ENCODE measurements at places on chromosomes 7 and 10.

DNA sequence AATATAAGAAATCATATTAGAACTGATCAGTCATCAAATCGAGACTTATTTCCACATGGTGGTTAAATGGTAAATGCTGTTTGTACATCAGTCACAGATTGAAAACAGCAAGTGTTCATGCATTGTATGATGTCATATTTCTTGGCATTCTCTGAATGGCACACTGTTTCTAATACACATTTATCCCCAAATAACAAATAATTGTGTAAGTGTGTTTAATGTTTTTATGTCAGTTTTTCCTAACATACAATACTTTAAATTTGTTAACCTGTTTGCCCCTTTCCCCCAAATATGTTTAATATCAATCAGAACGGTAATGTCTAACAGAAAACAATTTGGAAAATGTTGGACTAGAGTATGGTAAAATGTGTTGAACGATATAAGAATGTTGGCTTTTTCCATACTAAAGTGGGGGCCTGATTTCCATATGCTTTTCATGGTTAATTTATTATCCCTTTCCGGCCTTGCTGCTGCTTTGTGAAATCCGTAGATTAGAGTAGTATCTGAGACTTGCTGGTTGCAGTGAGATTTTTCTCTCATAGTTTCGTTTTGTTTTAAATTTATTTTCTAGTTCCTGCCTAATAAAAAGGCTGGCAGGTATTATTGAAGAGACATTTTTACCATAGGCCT is 23.7 kb downstream of the RAB18 start:
- no peak for DNase-seq

DNA sequence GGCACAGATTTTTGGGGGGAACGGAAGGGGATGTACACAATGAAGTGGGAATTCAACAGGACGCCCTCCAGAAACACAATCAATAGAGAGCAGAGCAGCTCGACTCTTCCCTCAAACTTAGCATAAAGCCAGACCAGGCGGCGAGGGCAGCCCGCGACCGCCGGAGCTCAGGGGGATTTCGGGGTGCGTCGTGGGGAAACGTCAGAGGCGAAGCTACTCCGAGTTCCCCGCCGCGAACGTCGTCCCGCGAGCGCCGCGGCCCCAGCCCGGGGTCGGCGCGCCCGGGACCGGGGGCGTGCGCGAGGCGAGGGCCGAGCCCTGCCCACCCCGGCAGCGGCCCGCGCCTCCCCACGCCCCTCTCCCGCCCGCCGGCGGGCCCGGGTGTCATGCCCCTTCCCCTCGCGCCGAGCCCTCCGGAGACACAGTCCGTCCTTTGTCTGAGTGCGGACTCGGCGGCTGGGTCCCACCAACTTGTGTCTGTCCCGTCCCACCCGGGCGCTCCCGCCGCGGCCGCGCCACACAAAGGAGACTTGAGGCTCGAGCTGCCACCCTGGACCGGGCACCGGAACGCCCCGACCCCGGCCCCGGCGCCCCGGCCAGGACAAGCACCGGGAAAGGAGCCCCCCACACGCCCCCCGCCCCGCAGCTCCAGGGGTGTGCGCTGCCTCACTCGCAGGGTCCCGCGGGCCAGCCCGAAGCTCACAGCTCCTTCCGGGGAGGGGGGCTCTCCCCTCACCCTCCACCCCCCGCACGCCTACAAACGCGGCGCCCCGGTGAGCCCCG is 634 bp downstream of the EZH2 start:
- no peak for DNase-seq

- DNase-seq, result no peak
Measured at GRCh38 chr10:111996103-111996502, 187.5 kb downstream of the GPAM start.

- no peak for DNase-seq
Measured at GRCh38 chr7:159006610-159007130, 138.0 kb downstream of the VIPR2 start.

DNA sequence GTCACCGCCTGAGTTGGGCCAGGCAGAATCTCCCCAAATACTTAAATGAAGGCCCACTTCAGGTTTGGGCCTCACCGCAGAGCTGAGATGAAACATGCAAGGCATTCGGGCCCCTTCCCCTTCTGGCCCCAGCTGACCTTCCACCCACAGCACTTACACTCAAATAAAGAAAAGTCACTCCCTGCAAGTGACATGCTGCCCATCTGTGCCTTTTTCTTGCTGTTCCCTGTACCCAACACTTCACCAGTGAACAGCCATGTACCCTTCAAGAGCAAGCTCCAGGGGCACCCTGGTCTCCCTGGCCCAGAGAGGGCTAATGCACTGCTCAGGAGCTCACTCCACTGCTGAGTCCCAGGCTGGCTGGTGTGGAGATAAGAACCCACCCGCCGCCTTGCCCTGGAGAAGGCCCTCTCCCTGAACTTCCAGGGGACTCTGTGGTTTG is 40.7 kb downstream of the ZCCHC24 start:
- no peak for DNase-seq

DNA sequence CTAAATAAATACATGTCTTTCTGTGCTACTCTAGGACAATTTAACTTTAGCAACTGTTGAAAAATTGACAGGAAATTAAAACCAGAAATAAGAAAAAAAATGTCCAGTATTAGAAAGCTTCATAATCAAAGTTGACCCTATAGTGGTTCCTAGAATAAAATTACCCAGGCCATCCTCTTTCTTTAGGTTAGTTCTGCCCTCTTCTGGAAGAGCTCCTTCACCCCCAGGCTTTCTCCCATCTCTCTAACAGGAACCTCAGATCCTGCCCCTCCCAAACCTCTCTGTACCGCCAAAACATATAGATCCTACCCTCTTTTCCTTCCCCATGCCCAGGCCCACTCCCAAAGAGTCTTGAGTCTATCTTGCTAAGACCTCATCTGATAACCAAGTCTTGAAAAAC is 159.4 kb upstream of the CDK1 start:
- DNase-seq, result no peak

DNA sequence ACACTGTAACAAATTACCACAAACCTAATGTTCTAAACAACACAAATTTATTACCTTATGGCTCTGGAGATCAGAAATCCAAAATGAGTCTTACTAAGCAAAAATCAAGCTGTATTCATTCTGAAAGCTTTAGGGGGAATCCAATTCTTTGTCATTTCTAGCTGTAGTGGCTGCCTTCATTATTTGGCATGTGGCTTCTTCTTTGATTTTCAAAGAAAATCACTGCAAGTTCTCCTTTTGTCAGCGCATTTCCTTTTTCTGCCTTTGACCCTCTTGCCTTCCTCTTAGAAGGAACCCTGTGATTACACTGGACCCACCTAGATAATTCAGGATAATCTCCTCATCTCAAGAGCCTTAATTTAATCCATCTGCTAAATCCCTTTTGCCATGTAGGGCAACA is 36.9 kb downstream of the ZPBP start:
- DNase-seq, result no peak

DNA sequence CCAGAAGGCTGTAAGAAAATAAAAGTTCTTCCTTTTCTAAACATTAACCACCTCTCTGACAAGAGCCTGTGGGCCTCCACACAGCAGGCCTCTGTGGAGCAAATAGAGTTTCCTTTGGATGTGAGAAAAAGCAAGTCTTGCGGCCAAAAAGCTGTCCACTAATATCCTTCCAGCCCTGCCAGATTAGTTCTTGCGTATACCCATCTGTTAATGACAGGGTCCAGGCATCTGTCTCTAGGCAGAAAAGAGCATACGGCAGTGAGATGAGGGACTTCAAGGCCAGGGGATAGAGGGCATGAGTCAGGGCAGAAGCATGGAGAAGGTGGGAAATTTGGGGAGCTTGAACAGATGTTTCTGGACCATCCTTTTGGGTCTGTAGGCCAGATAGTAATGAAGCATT is 164.9 kb downstream of the NSUN6 start:
- no peak for DNase-seq

GRCh38 chr10:91743465-91743864 is 54.8 kb upstream of the TNKS2 start:
- no peak for DNase-seq

GRCh38 chr10:12448340-12448728 is 99.0 kb downstream of the CAMK1D start:
- no peak for DNase-seq

GRCh38 chr10:87979847-87980246 is 116.4 kb downstream of the PTEN start:
- no peak for DNase-seq

- no peak for DNase-seq
Measured at GRCh38 chr7:31263338-31263737, 77.2 kb downstream of the NEUROD6 start.

GRCh38 chr10:69994262-69994661 is 58.4 kb upstream of the MACROH2A2 start:
- no peak for DNase-seq

GRCh38 chr10:24229909-24230308 is 21.0 kb downstream of the KIAA1217 start:
- DNase-seq, result no peak

DNA sequence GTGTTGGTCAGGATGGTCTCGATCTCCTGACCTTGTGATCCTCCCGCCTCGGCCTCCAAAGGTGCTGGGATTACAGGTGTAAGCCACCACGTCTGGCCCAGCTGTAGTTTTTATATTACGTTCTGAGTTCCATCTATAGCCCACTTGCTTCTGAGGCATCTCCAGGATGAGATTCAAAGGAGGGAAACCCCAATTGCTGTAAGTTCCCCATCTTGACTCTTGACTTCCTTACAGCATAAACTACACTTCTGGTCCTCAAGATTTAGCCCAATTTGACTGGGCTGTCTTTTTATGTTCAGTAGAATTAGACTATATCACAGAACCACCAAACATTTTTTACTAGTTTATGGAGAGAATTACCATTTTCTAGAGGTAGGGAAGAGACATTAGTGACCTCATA is 44.3 kb downstream of the CCM2 start:
- no peak for DNase-seq

DNA sequence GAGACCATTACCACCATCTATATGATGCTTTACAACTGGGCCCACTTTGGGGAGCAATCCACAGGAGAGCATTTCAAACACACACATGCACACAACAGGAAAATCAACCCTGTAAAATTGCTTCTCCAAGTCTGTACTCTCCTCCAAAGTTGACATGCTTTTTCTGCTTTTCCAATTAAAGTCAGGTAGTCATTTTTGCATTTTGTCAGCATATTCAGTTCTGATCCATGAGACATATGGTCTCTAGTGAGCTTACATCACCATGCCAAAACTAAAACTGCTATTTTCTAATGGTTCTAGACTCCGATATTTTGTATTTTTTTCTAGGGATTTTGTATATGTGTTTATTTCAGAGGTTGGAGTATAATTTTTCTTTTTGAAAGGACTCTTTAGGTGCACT is 373.5 kb upstream of the LRRTM3 start:
- DNase-seq, result no peak

DNA sequence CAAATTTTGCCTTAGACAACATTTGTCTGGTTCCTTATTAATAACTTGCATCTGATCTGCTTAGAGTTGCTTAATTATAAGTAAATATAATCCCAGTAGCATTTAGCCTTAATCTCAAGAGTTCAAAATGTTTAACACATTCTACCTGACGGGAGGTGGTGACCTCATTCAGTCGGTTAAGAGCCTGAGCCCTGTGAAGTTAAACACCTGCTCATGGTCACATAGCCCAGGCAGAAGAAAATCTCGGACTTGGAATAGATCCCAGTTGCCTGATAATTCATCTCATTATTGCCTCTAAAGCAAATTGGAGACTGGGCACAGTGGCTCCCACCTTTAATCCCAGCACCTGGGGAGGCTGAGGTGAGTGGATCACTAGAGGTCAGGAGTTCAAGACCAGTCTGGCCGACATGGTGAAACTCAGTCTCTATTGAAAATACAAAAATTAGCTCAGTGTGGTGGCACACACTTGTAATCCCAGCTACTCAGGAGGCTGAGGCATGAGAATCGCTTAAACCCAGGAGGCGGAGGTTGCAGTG is 18.6 kb upstream of the ASCC1 start:
- DNase-seq, result no peak

DNA sequence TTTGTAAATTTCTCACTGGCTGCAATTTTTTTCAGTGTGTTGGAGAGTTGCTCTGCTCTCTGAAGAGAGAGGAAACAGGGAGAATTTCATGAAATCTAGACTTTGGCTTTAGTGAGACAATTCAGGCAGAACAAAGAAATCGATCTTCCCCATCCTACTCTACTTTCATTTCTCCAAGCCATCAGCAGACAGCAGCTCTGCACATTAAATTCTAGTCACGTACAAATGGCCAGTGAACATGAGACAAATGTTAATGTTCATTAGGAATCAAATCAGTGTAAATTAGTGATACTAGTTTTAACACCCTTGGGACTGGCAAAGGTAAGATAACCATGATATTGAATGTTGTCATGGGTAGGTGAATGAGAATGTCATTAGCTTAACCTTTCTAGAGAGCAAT is 140.8 kb downstream of the ANLN start:
- DNase-seq, result no peak

- no peak for DNase-seq
Measured at GRCh38 chr7:134758981-134759380, 20.5 kb upstream of the CALD1 start.

DNA sequence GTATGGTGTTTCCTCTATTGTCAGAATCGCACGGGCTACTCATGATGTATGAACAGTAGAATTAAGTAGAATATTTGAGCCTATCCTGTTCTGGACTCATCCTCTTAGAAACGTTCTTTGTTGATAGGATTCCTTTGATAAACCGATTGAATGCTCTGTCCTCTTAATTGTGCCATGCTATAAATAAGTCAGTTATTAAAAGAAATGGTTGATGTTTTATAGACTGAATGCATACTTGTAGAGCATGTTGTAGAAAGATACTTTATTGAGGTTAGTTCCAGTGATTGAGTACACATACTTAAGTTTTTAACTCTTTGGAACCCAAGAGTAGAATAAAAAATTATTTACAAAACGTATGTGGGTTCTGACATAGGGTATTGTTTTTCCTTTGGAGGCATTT is 54.9 kb upstream of the HBP1 start:
- DNase-seq, result no peak

Data from cortex of kidney (tissue), 1 donor.